ENCODE measurements at places on chromosomes 3 and 15.

DNA sequence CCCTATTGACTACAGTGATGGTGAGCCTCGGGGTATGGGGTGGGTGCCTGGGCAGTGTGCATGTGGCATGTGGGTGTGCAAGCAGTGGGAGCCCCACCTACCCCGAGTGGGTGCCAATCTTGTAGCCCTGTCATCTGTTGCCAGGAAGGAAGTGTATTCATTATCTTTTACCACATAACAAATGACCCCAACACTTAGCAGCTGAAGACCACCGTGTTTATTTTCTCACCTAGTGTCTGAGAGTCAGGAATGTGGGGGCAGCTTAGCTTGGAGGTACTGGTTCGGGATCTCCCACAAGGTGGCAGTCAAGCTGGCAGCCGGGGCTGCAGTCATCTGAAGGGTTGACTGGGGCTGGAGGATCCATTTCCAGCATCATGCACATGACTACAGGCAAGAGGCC is 21.7 kb downstream of the XYLB start:
- DNase-seq, result no peak

- DNase-seq, result no peak
These were observed 184.5 kb downstream of the ATP8B4 start for GRCh38 chr15:49934487-49934886.

- DNase-seq, result no peak
These were observed 9.9 kb downstream of the ATRIP start for GRCh38 chr3:48456456-48456855.

- no peak for DNase-seq
These were observed 125.3 kb downstream of the IL5RA start for GRCh38 chr3:2984831-2985220.

- DNase-seq, result no peak
These were observed 1087.4 kb downstream of the AGBL1 start for GRCh38 chr15:87167055-87167454.

DNA sequence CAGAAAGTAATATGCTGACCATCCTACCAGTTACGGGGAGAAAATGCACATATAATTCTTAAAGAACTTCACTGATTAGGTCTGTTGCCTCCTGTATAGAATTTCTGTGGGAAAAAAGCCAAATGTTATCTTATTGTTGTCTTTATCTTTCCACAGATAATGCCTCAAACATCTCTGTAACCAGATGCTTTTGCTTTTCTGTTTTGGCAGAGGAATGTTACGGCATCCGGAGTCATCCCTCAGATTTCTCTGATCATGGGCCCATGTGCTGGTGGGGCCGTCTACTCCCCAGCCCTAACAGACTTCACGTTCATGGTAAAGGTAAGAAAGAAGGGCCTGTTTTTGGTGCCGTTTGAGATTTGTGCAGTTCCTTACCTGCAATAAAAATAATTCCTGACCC is 33.5 kb downstream of the PCCB start:
- DNase-seq, result no peak

DNA sequence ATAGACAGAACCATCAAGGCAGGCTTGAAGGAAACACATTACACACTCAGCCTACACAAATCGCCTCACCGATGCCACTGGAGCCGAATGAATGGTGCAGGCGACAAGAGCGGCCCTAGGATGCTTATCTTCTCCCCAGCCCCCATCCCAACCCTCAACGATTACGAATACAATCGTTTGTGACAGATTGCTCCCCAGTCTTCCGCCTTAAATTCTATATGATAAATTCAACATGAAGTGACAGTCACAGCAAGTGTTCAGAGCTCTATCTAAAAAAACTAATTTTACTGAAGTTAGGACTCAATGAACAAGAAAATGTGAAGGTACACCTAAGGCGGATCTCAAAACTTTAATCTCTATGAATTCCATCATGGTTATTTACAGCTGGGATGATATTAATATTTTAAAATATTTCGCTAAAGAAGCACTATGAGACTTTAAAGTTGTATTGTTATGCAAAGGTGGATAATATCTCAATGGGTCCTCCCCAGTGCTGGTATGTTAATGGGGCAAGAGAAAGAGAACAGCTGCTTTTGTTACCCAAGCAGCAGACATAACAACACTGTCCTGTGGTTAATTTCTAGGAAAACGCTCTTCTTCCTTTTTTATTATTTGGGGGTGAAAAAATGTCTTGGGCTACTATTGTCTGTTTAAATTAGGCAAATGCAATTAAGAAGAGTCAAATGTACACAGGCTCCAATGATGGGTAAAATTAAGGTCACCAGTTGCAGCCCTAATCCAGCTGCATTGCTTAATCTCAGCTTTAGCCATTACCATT is 147.6 kb upstream of the NR2F2 start:
- DNase-seq, result no peak

DNA sequence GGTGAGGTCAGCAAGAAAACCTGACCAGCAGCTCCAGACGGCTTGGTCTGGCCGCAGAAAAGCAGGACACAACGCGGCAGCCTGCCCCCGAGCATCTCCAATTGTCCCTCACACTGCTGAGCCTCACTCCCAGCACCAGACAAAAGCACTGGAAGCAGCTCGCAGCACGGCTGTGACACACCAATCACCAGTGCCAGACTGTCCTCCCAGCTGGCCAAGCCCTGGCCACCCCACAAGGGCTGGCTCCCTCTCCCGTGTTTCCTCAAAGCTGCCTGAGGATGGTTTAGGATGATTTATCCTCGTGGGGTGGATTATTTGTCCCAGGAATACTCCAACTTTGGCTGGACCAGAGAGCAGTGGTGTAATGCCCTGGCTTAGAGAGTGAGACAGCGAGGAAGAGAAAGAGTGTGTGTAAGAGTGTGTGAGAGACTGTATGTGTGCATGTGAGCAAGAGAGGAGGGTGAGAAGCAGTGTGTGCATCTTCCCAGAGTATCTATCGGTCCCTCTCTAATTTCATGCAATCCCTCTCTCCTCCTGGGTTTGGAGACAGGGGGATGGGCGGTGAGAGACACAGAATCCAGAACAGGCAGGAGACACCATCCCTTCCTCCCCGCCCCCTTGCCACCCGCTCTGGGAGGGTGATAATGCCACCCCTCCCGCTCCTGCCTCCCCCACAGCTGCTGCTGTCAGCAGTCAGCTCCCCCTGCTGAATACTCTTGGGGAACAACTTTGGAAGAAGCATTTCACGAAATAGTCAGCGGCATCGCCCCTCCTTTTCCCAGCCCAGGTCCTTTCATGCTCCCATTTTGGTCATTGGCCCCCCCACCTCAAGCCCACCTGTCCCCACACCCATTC is 34.2 kb downstream of the SEMA5B start:
- no peak for DNase-seq

GRCh38 chr15:30962079-30962478 is 29.3 kb downstream of the MTMR10 start:
- peak; percentile 58 for DNase-seq

- no peak for DNase-seq
These were observed 551.2 kb downstream of the MECOM start for GRCh38 chr3:169112153-169112892.

DNA sequence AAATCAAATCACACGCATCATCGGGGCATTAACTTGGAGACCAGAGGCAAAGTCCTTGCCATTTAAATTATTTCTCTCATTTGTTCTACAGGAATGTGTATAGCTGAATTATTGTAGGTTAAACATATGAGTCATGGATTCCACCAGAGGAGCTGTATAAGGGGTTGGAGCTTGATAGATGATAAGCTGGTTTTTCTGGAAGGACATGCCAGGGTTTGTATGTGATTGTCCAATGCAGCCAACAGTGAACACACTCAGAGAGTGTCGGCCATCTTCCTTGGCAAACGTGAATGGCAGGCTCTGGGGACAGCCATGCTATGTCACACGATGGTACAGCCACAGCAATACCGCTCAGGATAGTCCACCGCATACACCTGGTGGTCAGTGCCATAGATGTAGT is 25.1 kb downstream of the SSUH2 start:
- no peak for DNase-seq

GRCh38 chr15:47846876-47847275 is 129.6 kb downstream of the SEMA6D start:
- no peak for DNase-seq

GRCh38 chr15:81280696-81281455 is 43.1 kb downstream of the STARD5 start:
- DNase-seq, result no peak

DNA sequence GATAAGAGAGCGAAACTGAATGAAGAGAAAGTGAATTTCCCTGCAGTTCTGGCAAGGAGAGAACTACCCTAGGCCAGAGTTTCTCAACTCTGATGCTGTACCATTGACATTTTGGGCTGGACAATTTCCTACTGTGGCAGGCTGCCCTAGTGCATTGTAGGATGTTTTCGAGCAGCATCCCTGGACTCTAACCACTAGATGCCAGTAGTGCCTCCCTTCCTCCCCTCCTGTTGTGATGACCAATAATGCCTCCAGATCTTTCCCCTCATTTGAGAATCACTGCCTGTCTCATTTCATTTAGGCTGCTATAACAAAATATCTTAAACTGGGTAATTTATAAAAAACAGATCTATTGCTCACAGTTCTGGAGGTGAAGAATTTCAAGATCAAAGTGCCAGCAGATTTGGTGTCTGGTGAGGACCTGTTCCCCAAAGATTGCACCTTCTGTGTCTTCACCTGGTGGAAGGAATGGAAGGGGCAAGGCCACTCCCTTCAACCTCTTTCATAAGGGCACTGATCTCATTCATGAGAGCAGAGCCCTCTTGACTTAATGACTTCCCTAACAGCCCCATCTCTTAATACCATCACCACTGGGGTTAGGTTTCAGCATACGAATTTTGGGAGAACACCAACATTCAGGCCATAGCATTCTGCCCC is 188.9 kb upstream of the MEIS2 start:
- DNase-seq, result peak; percentile 1

GRCh38 chr15:40900256-40901052 is 6.2 kb downstream of the VPS18 start:
- DNase-seq, result no peak

DNA sequence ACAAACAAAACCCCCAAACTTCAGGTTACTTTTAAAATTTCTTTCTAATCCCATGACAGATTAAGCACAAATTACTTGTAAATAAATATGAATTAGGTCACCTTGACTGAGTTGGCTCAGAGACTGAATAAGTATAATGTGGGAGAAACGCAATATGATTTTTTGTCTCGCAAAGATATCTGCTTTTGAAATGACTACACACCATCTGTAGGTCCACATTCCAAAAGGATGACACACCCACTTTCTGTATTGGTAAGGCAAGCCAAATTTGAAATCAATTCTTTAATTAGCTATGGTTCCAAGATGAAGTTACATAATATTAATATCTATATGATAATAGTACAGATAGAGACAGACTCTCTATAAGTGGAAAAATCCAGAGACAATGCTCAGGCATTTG is 66.9 kb upstream of the CSPG5 start:
- no peak for DNase-seq

DNA sequence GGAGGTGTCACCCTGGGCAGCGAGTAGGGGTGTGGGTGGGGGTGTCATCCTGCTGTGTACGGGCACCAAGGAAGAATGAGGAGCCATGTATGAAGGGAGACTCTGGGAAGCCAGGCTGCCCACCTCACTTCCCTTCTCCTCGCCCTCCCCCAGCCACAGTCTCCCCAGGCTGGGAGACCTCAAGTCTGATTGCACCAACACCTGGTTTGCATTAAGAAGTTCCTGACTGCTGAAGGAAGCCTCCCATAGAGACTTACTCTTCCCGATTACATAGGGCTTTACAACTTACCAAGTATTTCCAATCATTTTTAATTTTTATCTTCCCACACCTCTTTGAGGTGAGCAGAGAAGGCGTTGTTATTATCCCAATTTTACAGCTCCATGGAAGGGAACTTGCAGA is 29.5 kb upstream of the SMAD3 start:
- DNase-seq, result no peak

- no peak for DNase-seq
These were observed 17.7 kb downstream of the KLF15 start for GRCh38 chr3:126339466-126339865.

- no peak for DNase-seq
These were observed 120.4 kb downstream of the CHL1 start for GRCh38 chr3:317012-317411.

DNA sequence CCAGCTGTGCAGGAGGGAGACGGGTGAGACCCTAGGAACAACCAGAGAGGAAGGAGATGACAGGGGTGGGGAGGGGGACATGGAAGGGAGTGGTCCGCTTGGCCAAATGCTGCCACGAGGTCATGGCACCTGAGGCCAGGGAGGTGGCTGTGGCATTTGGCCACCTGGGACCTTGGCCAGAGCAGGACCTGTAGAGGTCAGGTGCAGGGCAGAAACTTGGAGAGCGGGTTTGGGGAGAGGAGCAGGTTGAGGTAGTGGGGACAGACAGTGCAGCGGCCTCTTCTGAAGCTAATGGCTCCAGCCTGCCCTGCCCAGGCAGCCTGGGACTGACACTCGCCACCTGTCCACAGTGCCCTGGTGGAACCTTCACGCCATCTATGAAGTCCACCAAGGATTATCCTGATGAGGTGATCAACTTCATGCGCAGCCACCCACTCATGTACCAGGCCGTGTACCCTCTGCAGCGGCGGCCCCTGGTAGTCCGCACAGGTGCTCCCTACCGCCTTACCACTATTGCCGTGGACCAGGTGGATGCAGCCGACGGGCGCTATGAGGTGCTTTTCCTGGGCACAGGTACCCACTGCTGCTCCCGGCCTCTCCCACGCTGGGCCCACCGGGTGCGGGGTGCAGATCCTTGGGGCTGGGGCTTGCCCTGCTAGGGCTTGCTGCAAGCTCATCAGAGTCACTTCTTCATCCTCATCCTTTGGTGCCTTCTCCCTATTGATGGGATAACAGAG is 7.0 kb upstream of the GNAT1 start:
- no peak for DNase-seq

DNA sequence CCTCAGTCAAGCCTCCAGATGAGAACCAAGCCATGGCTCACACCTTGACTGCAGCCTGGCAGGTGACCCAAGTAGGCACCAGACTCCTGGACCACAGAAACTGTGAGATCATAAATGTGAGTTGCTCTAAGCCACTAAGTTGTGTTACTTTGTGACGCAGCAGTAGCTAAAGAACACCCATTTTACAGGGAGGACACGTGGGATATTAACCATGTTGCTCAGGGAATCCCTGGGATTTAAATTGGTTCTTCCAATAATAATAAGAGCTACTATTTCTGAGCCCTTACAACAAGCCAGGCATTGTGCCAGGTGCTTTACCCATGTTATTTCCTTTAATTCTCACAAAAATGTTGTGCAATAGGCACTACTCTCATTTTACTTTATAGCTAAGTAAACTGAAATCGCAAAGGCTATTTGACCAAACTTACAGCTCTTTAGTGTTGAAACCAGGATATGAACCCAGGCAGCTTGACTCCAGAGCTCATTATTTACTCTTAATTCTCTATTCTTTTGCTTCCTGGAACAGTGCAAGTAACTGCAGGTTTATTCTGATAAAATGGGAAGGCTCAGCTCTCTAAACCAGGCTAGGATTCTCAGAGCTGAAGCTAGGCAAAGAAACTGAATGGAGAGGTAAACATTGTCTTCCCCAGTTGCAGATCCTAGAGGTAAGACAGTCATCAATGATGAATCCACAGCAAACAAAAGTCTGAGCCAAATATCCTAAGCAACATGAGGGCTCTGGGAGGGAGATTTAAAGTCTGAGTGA is 294.4 kb downstream of the KBTBD8 start:
- no peak for DNase-seq

All from NCI-H1694 treated with DMSO at 0.1 percent for 48 hours (cell line).